ENCODE measurements at places on chromosomes 5 and 9.
A peak's percentile ranks its signal among the peaks of the same experiment; 100 is the strongest.

DNA sequence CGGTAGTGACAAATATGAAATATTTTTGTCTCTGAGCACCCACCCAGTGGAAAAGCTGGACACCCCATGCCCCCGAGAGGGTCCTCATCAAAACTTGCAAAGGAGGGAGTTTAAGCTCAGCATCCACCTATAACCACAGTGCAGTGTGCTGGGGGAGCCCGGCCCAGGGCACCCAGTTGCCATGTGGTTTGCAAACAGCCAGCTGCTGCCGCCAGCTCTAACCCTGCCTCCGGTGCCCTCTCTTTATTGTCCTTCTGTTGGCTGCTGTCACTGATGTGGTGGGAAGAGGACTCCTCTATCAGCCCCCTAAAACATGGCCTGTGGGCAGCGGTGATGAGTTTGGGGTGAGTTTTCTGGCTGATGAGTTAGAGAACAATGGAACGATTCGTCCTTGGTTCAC, 160.9 kb upstream of the MVB12B start:
- DNase-seq, result no peak

GRCh38 chr9:1042466-1042865, 7.7 kb upstream of the DMRT2 start:
- no peak for DNase-seq

GRCh38 chr9:129390541-129390940, 212.5 kb upstream of the IER5L start:
- no peak for DNase-seq

DNA sequence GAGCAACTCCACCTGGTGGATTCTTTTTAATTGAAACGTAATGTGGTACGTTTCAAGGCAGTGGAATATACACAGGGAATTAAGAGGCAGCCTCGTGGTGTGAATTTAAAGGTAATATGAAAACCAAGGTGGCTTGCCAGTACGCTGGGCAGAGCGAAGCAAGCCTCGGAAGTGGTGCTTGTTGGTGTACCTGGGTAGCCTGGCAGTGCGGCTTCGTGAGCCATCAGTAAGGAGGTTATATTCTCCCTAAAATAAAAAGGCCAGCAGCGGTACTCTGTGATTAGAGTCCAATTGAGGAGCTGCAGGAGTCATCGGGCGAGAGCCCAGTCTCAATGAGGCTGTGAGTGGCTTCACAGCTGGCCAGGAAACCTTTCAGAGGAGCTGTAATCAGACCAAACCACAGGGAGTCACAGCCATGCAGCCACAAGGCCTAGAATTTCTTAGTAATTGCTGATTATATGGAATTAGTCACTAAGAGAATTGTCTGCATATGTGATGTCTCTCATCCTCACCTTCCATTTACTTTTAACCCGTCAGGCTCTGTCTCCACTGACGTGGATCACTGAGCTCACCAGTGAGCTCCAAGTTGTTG, 57.7 kb downstream of the DCP2 start:
- peak; percentile 96 for DNase-seq

DNA sequence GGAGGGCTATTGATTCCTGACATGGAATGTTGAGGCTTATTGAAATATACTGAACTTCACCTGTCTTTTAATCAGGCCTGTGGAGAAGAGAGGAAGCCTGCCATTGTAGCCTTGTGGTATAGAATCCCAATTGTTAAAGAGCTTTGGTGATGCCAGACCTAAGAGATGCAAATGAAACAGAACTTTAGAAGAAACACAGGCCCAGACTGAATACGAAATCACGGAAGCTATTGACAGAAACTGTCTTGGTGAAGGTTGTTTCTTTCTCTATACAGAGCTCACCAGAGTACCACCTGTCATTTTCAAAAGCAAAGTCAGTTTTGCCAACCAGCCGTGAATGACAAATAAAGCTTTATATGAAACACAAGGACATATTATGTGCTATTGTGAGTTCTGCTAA, 660.3 kb downstream of the ISL1 start:
- DNase-seq, result no peak

DNA sequence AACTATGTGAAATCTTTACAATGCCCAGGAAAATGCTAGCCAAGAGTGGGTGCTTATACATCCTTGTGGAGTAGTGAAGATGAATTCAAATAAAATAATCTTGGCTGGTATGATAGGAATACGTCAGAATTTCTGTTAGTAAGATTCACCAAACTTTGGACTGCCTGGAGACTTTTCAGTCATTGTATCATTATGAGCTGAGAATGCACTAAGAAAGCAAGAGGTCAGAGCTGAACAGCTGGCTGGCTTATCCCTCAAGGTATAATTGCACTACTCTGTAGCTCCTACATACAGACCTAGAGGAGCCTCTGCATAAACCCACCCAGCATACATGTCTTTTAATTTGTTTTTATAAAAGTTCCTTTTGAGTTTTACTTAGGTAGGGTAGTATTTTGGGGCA, 568.5 kb upstream of the RIOK2 start:
- DNase-seq, result no peak

GRCh38 chr5:623531-623930, 11.4 kb downstream of the CEP72 start:
- DNase-seq, result no peak

DNA sequence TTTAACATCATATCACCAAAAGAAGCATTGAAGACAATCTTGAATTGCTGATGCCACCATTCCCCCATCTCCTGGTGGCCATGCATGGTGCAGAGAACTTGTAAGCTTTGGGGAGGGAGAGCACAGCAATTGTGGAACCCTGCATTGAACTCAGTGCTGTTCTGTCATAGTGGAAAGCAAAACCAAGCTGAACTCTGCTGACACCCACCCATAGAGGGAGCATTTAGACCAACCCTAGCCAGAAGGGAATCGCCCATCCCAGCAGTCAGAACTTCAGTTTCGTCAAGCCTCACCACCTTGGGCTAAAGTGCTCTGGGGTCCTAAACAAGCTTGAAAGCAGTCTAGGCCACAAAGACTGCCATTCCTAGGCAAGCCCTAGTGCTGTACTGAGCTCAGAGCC, 37.4 kb upstream of the RUSC2 start:
- no peak for DNase-seq

GRCh38 chr5:37226377-37226776, 22.8 kb downstream of the CPLANE1 start:
- no peak for DNase-seq

DNA sequence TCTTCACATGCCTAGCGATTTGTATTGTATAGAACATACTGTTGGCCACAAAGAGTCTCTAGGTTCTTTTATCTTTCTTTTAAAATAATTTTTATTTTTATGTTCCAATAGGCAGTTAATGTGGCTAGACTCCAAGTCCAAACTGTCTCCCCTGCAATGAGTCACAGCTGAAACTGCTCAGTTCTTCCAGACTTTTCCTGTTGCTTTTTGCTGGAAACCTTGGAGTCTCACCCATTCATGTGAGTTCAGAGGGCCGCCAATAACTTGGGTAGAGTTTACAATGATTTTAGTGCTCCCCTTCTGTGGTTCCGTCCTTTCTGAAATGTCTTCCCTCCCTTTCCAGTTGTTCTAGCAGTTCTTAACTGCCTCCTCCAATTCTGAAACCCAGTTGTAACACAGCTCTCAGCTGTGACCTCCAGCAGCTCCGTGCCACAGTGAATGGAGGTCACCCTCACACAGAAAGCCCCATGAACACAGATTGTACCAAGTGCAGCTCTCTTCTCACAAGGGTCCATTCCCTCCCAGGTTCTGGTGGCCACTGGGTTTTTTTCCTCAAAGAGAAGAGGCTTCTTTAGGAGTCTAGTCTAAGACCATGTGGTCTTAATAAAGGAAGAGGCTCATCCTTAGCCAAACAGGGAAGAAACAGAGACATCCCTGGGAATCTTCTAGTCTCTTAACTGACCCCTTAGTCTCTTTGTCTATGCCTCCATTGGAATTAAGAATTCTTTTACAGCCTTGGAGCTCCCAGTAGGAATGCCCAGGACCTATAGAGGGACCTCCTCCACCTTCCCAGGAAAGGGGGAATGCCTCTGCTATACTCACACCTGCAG, 198.5 kb downstream of the SPOCK1 start:
- DNase-seq, result peak; percentile 73

GRCh38 chr9:6272229-6272598, 56.0 kb upstream of the TPD52L3 start:
- DNase-seq, result peak; percentile 61

DNA sequence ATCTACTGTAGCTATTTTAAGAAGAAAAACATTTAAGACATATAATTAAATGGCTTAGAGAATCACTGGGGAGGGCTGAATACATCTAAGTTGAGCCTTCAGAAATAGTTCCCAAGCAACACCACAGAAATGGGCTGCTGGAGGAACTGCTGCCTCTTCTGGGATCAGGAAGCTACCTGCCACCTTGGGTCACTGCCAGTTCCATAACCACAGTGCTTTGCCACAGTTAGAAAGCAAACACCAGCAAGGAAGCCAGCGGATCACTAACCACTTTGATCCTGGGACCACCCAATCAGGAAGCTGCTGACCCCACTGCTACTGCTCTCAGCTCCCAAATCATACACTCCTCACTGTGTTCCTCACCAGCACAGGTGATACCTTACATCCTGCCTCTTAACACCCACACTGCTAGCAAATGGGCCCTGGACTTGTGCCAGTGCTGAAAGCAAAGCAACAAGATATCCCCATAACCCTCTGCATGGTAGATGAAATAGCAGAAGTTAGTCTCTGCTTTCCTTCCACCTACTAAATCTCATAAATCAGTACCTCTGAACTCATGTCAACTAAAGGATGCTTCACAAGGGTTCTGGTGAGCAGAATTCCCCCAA, 346.9 kb downstream of the DEPDC1B start:
- no peak for DNase-seq

- DNase-seq, result peak; percentile 26
Measured at GRCh38 chr5:40547994-40548575, 131.6 kb upstream of the PTGER4 start.

- no peak for DNase-seq
Measured at GRCh38 chr9:116251366-116251765, 97.8 kb downstream of the PAPPA start.

- DNase-seq, result peak; percentile 1
Measured at GRCh38 chr5:94969174-94969573, 315.7 kb downstream of the MCTP1 start.

- peak; percentile 80 for DNase-seq
Measured at GRCh38 chr5:80990971-80991370, 30.8 kb downstream of the RASGRF2 start.

DNA sequence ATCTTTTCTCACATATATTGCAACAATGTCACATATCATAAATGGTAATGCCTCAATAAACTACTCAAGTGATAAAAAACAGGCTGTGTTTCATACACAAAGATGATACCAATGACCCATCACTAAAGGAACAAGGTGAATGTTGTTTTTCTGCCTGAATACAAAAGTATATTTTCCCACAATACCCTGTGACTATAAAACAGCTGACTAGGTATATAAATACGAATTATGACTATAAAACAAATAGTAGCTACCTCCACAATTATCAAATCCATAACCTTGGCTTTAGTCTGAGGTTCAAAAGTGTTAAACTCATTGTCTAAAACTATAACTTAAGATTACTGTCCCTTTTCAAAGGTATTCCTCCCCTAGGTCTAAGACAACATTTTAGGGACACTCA, 58.7 kb downstream of the MPDZ start:
- no peak for DNase-seq

DNA sequence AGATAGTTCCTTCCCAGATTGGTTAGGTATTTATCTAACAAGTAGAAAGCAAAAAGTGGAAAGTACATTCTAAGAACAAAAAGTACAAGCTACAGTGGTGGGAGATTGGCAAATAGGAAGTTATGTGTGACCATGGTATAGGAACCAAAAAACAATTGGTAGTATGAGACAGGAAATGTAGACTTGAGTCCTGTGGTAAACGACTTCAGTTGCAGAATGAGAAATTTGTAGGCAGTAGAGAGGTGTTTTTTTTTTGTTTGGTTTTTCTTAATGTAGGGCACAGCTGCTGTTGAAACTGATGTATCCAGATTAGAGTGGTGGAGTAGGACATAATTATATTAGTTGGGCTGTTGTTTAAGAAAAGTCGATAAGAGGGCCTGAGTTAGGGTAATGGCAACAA, 72.0 kb downstream of the CCNH start:
- DNase-seq, result no peak

DNA sequence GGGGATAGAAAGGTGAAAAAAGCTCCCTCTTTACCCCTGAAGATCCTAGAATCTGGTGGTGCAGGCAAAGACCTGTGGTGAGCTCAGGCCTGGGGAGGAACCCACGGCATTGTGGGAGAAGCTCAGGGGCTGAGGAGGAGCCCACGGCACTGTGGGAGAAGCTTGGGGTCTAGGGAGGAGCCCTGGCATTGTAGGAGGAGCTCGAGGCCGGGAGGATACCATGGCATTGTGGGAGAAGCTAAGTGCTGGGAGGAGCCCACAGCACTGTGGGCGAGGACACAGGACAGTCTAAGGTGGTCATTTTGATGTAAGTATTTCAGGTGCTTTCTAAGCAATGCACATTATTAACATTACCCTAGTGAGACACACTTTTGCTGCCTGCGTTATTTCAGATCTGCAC, 179.7 kb downstream of the HSD17B3 start:
- DNase-seq, result no peak

DNA sequence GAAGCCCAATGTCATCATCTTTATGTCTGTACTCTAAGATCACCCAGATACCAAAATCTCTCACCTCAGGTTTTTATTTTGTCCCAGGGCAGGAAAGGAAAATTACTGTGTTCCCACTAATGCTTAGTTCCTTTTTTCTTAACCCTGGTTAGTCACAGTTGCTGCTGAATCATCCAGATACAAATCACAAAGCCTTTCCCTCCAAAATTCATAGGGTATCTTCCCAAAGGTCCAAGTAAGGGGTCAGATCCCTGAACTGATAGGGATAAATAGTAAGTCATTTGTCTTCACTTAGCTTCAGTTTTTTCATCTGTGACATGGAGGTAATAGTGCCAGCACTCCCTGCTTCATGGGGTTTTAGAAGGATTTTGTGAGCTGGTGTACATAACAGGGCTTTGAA, 2.2 kb downstream of the PLCXD3 start:
- peak; percentile 89 for DNase-seq

- peak; percentile 96 for DNase-seq
Measured at GRCh38 chr5:76807296-76807695, 11.5 kb upstream of the F2RL1 start.

DNA sequence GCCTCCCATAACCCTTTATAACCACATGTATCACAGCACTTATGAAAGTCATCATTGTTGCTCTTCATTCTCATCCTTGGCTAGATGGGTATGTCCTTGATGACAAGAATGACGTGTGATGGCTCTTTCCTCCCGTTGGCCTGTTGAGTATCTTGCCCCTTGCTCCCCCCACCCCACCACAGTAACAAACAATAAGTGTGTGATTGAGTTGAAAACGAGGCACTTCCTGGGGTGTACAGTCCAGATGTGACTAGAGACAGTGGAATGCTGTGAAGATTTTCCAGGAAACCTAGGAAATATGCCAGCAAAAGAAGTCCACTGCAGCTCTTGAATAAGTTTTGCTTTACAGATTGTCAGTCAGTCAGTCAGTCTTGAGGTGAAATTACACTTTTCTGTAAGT, 262.5 kb downstream of the ELAVL2 start:
- DNase-seq, result peak; percentile 83

DNA sequence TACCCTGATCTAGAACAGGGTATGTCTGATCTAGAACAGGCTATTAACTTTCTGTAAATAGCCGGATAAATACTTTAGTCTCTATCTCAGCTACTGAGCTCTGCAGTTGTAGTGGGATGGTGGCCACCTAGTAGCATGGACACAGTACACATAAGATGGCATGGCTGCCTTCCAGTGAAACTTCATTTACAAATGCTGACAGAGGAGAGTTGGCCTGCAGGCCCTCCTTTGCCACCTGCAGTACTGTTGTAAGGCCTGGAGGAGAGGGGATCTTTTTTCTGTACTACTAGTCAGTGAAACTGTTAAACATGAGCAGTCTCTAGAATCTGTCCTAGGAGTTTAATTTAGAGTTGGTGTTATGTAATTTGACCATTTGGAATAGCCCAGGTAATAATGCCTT, 86.0 kb downstream of the TRIO start:
- DNase-seq, result no peak

Measured in M059J (cell line).